ENCODE measurements at places on chromosomes 7 and 10.

DNA sequence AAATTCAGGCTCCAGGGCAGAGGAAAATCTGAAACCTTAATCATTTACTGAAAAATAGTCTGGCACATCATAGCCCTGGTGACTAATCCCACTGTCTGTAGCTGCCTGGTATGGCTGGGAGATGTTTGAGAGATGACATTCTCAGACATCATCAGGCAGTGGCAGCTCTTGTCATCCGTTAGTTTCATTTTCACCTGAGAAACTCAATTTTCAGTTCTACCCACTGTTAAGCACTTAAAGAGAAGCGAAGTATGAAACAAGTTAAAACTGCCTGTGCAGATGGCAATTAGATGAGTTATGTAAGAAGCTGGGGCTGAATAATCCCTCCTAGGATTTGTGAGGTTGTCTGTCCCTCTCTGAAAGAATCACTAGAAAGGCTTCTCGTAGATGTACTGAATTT, 150.2 kb downstream of the NSUN6 start:
- no peak for DNase-seq

DNA sequence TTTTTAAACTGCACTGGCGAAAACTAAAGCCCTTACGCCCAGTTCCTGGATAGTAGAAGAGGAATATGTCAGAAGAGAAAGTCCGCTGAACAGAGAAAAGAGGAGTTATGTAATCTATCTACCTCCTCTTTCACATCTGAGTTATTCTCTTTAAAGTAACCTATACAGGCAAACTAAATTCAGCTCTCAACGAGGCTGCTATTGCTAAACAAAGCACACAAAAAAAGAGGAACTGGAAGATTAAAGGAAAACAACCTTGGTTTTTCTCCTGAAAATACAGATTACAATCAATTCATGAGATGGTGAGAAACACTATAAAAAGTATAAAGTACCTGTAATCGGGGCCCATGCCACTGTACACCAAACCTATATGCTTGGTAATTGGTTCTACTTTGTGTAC, 5.8 kb downstream of the PSMA2 start:
- no peak for DNase-seq

DNA sequence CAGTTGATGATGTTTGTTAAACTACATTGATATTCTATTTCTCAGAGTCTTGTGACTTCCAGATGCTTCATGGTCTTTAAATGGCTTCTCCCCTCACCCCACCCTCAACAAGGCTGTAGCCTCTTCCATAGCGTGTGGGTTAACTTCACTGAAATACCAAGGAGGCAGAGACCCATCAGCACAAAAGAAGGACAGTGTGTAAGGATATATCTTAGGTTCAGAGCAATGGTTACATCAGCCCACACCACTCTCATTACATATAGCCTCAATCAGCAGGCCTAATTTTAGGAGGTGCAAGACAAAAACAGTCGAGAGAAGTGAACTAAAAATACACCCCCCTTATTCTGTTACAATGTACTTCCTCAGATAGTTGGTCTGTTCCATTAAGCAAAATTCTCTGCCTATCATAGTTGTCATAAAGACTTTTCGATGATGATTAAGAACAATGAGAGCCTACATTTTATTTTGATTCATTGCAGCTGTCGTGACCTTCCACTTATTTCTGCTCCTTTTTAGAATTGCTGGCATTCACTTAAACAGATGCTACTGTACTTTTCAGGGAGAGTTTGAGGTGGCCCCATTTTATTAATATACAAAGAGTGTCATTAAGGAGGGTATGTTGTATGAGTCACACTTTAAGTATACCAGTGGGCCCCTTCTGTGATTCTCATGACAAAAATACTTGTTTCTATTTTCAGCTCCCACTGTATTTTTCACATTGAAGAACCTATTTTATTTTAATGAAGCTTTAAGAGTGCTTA, 52.1 kb downstream of the WIPF3 start:
- no peak for DNase-seq

- no peak for DNase-seq
These were observed 51.7 kb downstream of the BZW2 start for GRCh38 chr7:16697507-16698199.

- DNase-seq, result no peak
These were observed 95.8 kb upstream of the DIP2C start for GRCh38 chr10:785089-785860.

GRCh38 chr7:106915873-106916272, 50.8 kb downstream of the PIK3CG start:
- DNase-seq, result no peak

- DNase-seq, result no peak
These were observed 646.0 kb downstream of the KCNMA1 start for GRCh38 chr10:76991621-76992020.

DNA sequence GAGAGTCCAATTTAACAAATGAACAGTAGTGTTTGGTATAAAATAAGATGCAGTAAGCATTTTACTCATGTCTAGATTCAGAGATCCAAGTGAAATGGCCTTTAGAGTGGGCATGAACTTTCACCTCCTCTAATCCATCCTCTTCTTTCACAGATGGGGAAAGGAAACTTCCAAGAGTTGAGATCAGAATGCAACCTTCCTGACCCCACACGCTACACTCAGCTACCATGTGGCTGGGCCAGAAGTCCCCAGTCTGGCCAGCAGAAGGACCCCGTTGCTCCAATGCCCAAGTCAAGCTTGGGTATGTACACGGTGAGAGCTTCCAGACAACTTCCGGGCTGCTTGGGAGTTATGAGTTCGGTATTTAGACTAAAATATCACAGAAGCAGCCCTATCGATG, 228.0 kb downstream of the ELMO1 start:
- no peak for DNase-seq

- DNase-seq, result no peak
These were observed 57.2 kb upstream of the LYZL2 start for GRCh38 chr10:30686708-30687107.

GRCh38 chr7:22240904-22241571, 115.9 kb downstream of the RAPGEF5 start:
- no peak for DNase-seq

DNA sequence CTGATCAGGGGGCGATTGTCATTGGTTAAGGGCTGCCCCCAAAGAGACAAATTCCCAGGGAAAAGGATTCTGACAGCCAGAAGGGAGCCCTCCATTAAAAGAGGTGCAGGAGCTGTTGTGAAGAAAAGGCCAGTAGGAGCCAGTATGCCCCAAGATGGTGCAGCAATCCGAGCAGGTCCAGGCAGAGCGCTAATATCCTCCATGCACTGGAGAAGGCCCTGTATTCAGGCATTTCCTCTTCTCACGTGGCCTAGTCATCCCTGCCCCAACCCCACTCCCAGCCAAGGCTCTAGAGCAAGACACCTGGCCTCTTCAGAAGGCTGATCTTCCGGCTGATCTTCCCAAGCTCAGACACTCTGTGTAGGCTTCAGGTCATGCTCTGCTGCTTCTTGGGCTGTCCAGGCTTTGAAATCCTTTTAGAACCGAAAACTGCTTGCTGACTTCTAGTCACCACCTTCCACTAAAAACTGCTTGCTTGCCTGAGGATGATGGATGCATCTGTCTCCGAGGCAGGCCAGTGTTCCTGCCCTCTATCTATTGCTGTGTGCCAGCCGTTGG, 77.4 kb downstream of the CYP26A1 start:
- DNase-seq, result no peak

Data from stimulated activated CD8-positive, alpha-beta memory T cell treated with anti-CD3 and anti-CD28 coated beads, Interleukin-4, amount 100 ng/mL, for 48 hours (primary cell).